NCI-H1930 (cell line): ENCODE measurements at places on chromosomes 5 and 9.

DNA sequence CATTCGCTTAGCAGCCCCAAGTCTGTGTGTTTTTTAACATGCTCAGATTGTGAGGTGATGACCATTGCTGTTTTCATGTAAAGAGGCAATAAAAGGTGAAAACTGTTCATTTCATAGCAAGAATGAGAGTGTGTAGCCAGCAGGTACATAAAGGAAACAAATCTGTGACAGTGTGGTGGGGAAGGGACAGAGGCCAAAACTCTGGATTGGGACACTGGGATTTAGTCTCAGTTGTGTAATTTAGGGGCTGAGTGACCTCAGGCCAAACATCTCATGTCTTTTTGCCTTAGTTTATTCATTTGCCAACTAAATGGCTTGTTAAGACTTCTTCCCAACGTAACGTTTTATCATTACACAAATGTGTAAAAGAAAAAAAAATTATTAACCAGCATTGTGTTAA, 47.0 kb downstream of the KCNN2 start:
- no peak for DNase-seq

DNA sequence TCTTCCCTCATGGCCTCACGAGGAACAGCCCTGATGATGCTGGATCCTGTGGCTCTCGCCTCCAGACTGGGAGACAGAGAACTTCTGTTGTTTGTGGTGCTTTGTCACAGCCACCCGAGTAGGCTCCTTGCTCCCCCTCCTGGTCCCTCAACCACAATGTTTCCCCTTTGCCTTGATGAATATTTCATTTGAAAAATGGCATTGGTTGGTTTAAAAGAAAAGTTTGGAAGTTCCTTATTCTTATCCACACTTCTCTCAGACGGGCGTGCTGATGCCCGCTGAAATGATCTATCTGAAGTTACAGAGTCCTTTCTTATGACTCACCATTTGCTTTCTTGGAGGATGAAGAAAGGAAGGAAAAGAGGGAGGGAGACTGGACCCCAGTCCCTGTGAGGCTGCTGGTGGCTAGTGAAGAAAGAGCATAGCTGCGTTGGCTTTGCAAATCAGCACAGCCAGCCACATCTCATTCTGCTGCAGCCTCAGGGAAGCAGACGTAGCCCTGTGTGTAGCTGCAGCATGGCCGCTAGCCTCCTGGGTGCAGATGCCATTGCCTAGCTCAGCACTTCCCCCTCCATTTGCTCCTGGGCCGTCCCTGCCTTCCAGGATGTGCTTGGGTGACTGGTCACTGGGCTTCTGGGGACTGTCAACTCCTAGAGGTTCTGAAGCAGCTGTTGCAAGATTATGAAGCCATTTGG, 185.9 kb downstream of the ERCC6L2 start:
- DNase-seq, result no peak

DNA sequence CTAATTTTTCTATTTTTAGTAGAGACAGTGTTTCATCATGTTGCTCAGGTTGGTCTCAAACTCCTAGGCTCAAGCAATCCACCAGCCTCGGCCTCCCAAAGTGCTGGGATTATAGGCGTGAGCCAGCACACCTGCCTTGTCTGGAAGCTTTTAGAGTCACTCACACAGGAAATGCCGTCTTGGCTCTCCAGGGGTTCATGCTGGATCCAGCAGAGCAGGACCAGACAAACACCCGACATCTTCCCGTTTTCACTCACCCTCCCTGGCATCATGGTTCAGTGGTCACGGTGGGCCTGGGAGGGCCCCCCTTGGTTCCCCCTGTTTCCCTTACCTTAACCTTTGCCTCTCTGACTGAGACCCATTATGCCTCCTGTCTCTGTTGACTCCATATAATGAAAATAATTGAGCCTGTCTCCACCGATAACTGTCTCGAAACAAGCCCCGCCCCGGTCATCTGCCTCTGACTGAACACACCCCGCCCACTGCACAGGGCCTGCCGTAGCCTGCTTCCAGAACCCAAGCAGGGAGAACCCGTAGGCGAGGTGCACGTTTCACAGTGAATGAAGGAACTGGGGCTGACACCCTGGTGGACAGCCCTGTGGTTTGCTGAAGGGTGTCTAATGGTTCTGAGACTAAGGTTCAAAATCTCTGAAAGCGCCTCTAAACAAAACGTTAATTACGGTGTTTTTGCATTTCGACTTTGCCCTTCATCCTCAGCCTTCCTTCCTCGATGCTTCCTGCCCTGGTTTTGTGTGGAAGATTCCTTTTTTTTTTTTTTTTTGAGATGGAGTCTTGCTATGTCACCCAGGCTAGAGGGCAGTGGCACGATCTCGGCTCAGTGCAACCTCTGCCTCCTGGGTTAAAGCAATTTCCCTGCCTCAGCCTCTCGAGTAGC, 39.7 kb upstream of the SPRY4 start:
- DNase-seq, result no peak

- DNase-seq, result no peak
These were observed 27.7 kb upstream of the SLC12A7 start for GRCh38 chr5:1139331-1140170.

DNA sequence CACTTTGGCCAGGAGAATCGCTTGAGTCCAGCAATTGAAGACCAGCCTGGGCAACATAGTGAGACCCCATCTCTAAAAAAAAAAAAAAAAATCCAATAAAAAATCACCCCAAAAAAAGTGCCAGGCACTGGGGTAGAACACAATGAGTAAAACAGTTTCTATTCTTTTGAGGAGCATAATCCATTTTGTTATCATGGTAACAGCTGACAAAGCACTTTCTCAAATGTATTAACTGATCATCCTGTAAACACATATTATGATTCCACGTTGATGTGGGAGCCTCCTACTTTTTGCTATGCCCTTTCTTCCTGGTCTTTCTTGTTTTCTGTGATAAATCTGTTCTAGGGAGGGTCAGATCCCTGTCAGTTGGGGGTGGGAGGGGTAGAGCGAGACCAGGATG, 20.7 kb upstream of the FAM13B start:
- DNase-seq, result no peak
